ENCODE measurements at places on chromosomes 12 and 14. TPM values are rescaled to one million over a fixed set of nuclear protein-coding genes. Genes with fewer than 3 reads are reported as not detected.

Gene EIF2S3B
- 0.19 TPM for total RNA-seq

Gene SERPINA10
- total RNA-seq, result not detected

Gene SLC17A8
- total RNA-seq, result not detected

Gene GLIPR1L1
- total RNA-seq, result not detected

DNA sequence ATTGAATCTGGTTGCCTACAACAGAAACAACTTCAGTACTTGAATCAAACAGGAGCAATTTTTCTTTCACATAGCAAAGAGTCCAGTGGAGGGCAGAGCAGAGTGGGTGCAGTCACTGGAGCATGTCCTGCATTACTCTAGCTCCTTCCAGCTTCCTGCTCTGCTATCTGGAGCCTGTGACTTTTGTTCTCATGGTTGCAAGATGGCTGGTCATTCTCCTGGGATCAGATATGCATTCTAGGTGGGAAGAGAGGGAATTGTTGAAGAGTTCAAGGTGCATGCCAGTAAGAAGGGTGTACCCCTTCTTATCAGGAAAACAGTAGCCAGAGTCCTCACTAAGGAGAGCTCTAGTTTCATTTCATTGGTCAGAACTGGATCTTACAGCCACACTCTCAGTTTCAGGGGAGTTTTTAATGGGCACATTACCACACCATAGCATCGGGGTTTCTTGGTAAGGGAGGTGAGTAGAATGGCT lies 8.0 kb downstream of the IFT43 start:
- DNase-seq, result no peak

- no peak for DNase-seq
Observed at GRCh38 chr12:113103756-113104450, 31.7 kb downstream of the RASAL1 start.

Data from lower leg skin (tissue), 4 donors.